ENCODE measurements at places on chromosomes 13 and 19.
A peak's percentile ranks its signal among the peaks of the same experiment; 100 is the strongest.

DNA sequence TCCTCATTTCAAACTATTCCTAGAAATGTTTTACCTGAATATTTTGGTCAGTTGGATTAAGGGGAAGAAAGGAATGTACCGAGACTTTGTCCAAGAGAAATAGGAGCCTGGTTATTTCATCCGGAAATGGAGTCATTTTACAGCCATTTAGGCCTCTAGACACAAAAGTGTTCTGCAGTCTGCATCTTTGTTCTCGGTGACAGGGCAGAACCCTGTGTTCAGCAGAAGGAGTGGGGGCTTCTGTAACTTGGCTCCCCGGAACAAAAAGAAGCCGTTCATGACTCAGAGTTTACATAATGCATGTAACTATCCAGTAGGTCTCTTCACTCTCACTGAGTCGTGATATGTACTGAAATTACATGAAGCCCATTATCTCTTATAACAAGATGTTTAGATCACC is 21.6 kb upstream of the FNDC3A start:
- no peak for DNase-seq

GRCh38 chr13:97226013-97226412 is 3.9 kb downstream of the MBNL2 start:
- DNase-seq: no peak

- DNase-seq: no peak
These were observed 7.8 kb upstream of the LGALS16 start for GRCh38 chr19:39647918-39648317.

GRCh38 chr13:97328222-97328790 is 105.7 kb upstream of the RAP2A start:
- DNase-seq: peak; percentile 23

DNA sequence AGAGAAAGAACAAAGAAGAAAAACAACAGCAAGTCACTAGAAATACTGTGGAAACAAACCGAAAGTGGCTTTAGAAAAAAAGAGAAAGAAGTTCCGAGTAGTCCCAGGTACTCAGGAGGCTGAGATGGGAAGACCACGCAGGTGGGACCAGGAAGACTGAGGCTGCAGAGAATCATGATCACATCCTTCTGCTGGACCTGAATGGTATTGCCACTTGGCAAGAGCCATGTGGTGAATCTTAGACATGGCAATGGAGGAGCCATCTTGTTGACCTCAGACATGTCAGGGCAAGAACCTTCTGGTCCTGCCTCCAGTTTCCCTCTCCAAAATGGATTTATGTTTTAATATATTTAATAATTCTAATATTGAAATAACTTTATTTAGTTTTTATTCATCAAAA is 37.4 kb upstream of the ZNF724 start:
- no peak for DNase-seq

- no peak for DNase-seq
These were observed 97.0 kb downstream of the ABCC4 start for GRCh38 chr13:95204231-95204765.

GRCh38 chr13:108586826-108587225 is 42.6 kb upstream of the MYO16 start:
- DNase-seq: no peak

DNA sequence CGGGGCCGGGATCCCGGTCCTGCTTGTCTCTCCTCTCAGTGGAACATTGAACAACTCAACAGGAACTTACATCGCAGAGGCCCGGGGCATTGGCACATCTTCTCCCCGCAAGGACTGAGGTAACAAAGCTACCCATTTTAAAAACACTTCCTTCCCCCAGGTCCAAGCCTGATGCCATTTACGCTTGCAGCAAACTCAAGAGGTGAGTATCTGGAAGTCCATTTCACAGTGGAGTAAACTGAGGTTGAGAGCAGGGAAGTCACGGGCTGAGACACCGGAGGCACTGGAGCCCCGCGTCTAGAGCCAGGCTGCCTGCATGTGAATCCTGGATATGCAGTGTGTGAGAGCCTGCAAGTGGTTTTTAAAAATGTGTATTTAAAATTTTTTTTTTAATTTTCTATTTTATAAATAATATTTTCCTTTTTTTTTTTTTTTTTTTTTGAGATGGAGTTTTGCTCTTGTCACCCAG is 492 bp upstream of the PGLYRP1 start:
- DNase-seq: no peak

- DNase-seq: no peak
These were observed 21.7 kb upstream of the CALM3 start for GRCh38 chr19:46579361-46579879.

GRCh38 chr13:76654263-76654662 is 231.9 kb downstream of the KCTD12 start:
- no peak for DNase-seq

GRCh38 chr13:50699874-50700663 is 143.4 kb downstream of the DLEU7 start:
- DNase-seq: no peak

GRCh38 chr19:4909156-4909896 is at the start of gene UHRF1:
UHRF1 (plus strand) TSS chr19:4909501; CDS start chr19:4910886, 1,385 bp downstream.
- DNase-seq: no peak

DNA sequence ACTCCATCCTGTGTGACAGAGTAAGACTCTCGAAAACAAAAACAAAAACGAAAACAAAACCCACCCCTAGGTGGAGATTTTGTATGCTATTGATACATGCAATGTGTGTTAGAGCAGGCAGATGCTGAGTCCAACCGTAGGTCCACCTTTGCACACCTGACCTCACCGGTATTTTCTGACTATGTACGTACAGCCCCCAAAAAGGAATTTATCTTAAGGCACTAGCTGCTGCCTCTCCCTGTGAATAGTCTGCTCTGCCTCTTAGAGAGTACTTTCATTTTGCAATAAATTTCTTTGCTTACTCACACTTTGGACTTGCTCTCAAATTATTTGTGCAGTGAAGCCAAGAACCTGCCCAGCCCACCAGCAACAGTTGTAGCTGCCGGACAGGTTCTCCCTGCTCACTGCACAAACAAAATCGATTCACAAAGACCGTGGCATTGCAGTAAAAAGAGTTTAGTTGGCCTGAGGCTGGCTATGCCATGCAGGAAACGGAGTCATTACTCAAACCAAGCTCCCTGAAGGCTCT is 8.2 kb upstream of the ZNF77 start:
- DNase-seq: no peak

- no peak for DNase-seq
These were observed 7.1 kb downstream of the UBE2S start for GRCh38 chr19:55400281-55401087.

- DNase-seq: no peak
These were observed 538.5 kb downstream of the GPC6 start for GRCh38 chr13:93765062-93765461.

DNA sequence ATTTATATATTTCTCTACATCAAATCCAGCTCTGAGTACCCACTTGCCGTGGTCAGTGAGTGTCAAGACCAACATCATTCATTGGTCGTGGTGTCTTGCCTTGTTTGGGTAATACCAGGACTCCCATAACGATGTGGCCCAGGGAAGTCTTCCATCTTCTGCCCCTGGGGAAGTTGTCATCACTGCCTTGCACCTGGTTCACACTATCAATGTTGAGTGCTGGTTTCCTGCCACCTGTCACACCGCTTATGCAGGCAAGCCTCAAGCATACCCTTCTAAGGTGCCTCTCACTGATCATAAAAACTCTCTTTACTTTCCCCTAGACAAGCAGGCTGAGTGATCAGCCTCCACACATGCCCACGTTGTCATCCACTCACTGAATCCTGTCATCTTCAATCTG is 382.4 kb downstream of the KCTD12 start:
- no peak for DNase-seq

GRCh38 chr19:41220811-41221210 is 1.8 kb downstream of the AXL start:
- DNase-seq: no peak

- no peak for DNase-seq
These were observed 810.8 kb upstream of the GPC6 start for GRCh38 chr13:92415781-92416180.

All from smooth muscle cell of the brain vasculature (primary cell).